ENCODE measurements at places on chromosomes 16 and 17.

GRCh38 chr16:29663016-29663806 lies at the start of gene SPN:
TSS of gene SPN (plus strand) at chr16:29663247. CDS start at chr16:29663729, 482 bp downstream.
- DNase-seq, result no peak

DNA sequence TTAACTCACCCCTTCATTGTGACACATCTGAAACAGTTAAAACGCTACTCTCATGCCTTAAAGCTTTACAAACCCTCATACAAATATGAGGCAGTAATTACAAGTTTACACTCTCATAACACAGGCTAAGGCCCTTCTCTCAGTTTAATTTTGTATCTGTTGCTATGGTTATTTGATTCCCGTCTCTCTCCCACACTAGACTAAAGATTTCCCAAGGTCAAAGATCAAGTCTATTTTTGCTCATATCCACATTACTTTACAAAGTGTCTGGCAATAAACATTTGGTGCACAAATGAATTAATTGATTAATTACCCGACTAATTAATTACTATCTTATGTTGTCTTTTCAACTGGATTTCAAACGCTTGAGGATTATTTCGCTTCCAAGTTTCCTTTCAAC lies 86.4 kb upstream of the MYOCD start:
- DNase-seq, result no peak

DNA sequence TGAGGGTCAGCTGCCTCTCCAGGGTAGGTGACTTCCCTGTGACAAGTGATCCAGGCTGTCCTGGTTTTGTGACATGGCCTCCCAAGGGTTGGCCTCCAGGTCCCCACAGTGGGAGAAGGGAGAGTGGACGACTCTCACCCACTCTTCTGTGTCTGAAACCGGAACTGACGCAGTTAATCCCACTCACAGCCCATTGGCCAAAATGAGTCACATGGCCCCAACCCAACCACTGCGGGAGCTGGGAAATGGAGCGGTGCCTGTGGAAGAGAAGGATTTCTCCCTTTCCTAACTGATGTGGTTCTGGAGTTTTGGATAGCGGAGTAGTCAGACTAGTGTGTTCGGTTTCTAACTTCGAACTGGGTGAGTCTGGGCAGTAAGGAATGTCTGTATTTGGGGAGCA lies 79.4 kb downstream of the ABCC6 start:
- DNase-seq, result no peak

DNA sequence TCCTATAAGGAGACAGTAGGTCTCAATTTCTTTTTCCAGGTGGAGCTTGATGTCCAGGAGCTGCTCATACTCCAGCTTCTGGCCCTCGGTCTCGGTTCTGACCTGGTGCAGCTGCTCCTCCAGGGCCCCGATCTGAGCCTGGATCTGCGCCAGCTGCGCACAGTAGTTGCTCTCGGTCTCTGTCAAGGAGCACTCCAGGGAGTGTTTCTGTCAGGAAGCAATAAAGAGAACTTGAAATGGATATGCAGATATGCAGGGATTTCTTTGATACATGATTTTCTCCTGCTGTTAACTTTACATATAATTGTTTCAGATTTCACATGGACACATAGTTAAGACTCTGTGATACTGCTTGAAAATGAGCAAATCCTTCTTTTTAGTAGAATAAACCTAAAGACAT lies 4.7 kb downstream of the KRT25 start:
- no peak for DNase-seq

DNA sequence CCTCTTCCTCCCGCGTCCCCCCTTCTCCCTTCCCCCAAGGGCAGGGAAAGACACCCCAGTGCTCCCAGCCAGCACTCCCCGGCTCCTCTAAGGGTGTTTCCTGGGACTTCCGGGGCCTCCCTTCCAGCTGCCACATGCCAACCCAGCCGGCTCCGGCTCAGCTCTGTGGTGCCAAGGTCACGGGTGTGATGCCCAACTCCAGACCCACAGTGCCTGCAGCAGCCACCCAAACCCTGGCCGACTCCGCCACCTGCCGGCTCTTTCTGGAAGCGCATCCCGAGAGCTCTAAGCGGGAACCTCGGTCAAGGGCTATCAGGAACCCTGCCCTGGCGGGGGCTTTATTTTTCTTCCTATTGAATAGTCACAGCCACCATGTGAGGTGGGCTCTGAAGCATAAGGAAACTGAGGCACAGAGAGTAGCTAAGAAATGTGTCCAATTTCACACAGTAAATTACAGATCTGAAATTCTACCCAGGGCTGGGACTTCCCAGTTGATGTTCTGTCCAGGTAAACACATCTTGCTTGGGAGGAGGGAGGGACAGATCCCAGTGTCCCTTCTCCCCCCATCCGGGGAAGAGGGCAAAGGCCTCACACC lies 3.3 kb upstream of the PPP1R1B start:
- DNase-seq, result no peak

DNA sequence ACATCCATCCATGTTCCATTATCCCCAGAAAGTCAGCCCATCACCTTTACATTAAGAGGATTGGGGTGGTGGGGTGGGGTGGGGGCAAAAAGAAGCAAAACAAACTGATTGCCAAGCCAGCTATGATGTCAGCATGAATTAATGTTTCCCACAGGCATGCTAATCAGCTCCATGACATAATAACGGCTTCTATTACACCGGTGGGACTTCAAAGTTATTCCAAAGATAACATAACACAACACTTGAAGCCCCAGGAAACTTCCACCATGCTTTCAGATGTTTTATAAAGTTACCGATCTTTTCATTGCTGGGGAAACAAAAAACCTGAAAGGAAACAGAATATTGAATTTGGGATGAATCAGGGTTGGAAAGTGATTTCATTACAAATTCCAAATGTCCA lies 155.9 kb upstream of the IRX5 start:
- DNase-seq, result no peak

- no peak for DNase-seq
Observed at GRCh38 chr16:30761427-30761927, 385 bp downstream of the CFAP119 start.

DNA sequence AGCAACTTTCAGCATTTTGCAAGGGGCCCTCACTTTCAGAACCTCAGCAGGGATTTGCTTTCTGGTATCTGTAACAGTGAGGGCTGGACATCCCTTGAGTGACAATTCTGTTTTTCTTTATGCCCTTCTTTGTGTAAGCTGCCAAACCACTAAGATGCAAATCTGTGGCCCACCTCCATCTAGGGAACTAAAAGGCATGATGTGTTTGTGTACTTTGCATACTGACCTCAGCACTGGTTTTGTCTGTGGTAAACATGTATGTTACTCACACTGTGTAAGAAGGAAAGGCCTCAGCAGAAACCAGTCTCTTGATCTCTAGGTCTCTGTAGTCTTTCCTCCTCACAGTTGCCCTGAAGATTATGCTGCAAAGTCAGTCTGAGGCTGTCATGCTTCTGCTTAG lies 396.6 kb upstream of the DYNLRB2 start:
- no peak for DNase-seq

- DNase-seq, result no peak
Observed at GRCh38 chr17:63698886-63699637, 863 bp downstream of the LIMD2 start.

- peak; percentile 57 for DNase-seq
Observed at GRCh38 chr17:32870027-32870670, 6.8 kb downstream of the MYO1D start.

DNA sequence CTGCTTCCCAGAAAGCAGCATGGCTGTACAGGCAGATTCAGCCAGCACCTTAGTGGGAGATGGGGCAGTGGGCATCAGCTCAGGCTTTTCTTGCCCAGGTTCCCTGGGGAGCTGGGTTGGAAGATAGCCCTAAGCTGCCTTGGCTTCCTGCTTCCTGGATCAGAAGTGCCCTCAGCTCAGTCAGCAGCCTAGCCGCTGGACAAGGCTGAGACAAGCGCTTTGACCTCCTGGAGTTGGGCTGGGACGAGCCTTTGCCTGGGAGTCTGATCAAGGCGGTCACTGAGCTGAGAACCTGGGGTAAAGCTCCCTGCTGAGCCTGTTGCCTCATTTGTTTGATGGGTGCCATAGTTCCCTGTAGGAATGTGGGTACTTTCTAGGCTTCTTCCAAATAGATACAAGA lies 190.0 kb downstream of the RAB11FIP4 start:
- DNase-seq, result no peak

- no peak for DNase-seq
Observed at GRCh38 chr17:65548269-65548969, 13.0 kb downstream of the AXIN2 start.

DNA sequence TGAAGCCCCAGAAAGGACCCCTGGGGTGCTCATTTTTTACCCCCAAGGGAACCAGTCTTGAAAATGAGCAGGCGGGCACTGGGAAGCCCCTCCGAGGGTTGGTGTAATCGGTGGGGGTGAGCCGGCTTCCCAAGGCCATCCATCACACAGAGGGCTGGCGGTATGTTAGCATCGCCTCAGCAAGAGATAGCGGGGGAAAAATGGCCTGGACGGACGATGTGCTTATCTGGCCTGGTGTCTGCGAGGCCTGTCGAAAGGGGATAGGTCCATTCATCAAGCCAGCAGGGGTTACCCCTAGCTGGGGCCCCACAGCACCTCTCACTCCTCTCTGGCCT lies 188.9 kb downstream of the IRF8 start:
- DNase-seq, result no peak

DNA sequence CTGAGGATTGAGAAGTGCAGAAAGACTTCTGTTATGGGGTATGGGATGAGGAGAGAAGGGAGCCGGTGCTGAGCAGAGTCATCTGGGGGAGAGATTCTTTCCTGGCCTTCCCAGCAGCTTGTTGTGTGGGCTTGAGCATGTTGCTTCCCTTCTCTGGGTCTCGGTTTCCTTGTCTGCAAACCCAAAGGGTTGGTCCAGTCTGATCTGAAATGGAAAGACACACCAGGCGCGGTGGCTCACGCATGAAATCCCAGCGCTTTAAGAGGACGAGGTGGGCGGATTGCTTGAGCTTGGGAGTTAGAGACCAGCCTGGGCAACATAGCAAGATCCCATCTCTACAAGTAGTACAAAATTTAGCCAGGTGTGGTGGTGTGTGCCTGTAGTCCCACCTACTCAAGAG lies 6.0 kb downstream of the SOCS3 start:
- no peak for DNase-seq

DNA sequence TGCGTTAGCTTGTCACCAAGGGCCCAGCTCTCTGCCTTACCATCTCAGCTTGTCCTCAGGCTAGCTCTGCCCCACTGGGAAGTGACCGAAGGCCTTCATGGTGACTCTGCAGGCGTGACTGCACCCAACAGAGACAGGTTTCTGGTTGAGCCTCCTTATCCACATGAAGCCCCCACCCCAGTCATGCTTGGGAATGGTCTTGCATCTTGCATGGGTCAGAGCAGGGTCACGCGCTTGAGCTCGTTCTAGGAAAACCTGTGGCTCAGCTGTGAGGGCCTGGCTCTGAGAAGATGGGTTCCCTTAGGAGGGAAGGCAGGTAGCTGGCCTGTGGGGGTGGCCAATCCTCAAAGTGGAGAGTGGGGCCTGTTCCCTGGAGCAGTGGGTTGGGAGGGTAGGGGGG lies 122.8 kb downstream of the BANP start:
- no peak for DNase-seq

GRCh38 chr17:8893621-8894201 lies 26.2 kb upstream of the PIK3R6 start:
- DNase-seq, result no peak

GRCh38 chr16:89031715-89032659 lies 55.0 kb upstream of the CBFA2T3 start:
- DNase-seq, result no peak

- DNase-seq, result no peak
Observed at GRCh38 chr17:45020354-45021138, 30.9 kb downstream of the DCAKD start.

- no peak for DNase-seq
Observed at GRCh38 chr16:73150786-73151185, 102.9 kb upstream of the ZFHX3 start.

DNA sequence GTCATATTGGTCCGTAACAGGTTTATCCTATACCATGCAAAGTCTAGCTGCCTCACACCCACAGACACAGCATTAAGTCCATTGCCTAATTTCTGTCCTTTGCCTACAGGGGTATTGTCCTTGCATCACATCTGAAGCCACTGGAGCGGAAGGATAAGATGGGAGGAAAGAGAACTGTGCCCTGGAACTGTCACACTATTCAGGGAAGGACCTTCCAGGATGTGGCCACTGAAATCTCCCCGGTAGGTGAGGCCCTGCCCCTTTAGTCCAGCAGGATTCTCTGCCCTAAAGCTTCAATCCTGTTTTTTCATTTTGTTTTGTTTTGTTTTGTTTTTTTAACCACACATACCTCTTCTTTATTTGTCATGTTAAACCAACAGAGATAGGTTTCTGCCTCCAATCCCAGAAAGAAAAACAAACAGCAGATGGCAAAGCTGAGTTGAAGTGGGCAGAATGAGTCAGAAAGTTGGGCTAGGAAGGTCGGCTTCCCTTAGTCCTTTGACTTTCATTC lies 2.2 kb upstream of the EFTUD2 start:
- no peak for DNase-seq

GRCh38 chr16:22372882-22373661 lies 1.3 kb downstream of the CDR2 start:
- DNase-seq, result no peak

- DNase-seq, result no peak
Observed at GRCh38 chr17:9028202-9028987, 7.1 kb downstream of the NTN1 start.

DNA sequence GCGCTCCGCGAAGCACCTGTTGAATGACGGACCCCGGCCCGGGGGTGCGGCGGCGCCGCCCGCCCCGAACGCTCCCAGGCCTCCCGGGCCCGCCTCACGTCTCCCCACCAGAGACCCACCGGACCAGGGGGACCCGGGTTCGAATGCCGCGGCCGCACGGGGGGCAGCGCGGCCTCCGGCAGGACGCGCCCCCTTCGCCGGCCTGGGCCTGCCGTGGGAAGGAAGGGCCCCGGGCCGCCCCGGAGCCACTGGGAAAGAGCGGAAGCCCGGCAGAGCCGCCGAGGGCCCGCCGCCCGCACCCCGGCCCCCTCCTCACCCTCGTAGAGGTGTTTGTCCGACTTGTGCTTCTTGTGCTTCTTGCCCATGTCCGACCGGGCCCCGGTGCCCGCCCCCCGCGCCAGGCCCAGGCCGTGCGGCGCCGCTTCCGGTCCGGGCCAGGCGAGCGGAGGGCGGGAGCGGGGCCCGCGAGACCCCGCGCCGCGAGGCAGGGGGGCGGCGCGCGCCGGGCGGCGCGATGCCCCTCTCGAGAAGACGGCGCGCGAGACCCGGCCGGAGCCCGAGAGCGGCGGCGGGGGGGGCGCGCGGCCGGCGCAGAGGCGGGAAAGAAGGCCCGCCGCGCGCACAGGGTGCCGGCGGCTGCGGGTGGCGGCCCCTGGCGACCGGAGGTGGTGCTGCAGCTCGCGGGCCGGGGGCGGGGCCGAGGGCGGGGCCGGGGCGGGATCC lies at the start of gene BRD7:
TSS of gene BRD7 (minus strand) at position 579 of the 723 bp plus-strand sequence. CDS start at position 365, 214 bp downstream.
- no peak for DNase-seq

DNA sequence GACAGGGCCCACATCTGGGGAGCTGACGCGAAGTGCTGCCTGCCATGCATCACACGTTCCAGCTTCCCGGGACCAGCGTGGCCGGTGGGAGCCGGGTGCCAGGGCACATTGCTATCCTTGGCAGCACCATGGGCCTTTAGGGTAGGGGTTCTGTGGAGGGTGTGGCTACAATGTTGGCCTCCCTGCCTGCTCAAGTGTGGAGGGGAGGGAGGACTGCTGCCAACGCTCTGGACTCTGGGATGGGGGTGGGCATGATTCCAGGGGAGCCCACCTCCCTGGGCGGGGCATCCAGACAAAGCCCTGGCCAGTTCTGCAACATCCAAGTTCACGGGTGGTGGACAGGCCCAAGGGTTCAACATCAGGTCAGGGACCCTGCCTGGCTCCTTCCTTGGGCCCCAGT lies 13.9 kb downstream of the GRB7 start:
- no peak for DNase-seq

All from GM04503 (cell line).